ENCODE measurements at places on chromosomes 11 and 22.
A peak's percentile ranks its signal among the peaks of the same experiment; 100 is the strongest.

GRCh38 chr11:123450623-123451022 lies 20.6 kb downstream of the GRAMD1B start:
- DNase-seq = no peak

- no peak for DNase-seq
Observed at GRCh38 chr11:92803391-92803790, 166.1 kb upstream of the MTNR1B start.

DNA sequence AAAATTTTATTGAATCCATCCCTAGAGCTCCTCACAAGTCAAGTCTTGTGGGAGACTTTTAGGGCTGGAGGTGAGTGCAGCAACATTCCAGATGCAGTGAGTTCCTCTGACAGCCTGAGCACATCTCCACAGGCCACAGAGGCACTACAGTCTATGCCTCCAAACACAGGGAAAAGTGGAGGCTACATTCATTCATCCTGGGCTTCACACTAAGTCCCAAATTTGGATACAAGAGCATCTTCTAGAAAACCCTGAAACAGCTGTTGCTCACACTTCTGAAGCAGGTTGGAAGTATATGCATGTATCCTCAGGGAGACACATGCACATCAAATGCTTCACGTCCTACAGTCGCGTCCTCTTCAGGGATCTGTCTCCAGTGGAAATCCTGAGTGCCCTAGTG lies 1.2 kb downstream of the CD3D start:
- no peak for DNase-seq

- no peak for DNase-seq
Observed at GRCh38 chr11:79940165-79940564, 499.3 kb upstream of the TENM4 start.

DNA sequence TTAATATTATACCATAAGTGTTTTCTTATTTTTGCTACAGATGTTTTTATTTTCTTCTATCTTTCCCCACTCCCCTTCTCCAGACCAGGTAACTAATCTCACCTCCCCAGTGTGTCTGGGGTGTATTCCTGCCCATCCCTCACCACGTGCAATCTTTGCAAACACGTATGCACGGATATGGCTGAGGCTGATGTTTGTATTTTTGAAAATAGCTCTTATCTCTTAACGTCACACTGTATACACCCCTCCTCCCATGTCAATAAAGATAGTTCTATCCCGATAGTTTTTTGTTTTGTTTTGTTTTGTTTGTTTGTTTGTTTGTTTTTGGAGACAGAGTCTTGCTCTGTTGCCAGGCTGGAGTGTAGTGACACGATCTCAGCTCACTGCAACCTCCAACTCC lies 127.5 kb downstream of the FBXO7 start:
- DNase-seq = no peak

- DNase-seq = no peak
Observed at GRCh38 chr11:68463714-68464113, 3.2 kb downstream of the PPP6R3 start.

GRCh38 chr22:30948930-30949342 lies 19.6 kb downstream of the MORC2 start:
- no peak for DNase-seq

GRCh38 chr22:35128637-35129036 lies 62.7 kb downstream of the ISX start:
- peak; percentile 66 for DNase-seq

DNA sequence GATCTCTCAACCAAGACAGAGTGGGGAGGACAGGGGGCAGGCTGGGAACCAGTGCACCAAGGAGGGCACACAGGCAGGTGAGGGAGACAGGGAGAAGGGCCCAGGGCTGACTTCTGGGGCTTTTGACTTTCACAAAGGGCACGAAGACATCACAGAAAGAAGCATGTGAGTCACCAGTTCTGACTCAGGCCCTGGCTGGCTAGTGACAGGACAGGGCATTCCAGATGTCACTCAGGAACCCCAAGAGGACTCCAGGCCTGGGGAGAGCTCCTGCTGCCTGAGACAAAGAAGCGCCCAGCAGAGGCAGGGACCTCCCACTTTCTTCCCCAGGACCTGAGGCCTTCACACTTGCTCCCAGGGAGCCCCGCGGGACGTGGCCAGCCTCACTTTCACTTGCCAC lies 497.2 kb downstream of the BUD13 start:
- DNase-seq = no peak

DNA sequence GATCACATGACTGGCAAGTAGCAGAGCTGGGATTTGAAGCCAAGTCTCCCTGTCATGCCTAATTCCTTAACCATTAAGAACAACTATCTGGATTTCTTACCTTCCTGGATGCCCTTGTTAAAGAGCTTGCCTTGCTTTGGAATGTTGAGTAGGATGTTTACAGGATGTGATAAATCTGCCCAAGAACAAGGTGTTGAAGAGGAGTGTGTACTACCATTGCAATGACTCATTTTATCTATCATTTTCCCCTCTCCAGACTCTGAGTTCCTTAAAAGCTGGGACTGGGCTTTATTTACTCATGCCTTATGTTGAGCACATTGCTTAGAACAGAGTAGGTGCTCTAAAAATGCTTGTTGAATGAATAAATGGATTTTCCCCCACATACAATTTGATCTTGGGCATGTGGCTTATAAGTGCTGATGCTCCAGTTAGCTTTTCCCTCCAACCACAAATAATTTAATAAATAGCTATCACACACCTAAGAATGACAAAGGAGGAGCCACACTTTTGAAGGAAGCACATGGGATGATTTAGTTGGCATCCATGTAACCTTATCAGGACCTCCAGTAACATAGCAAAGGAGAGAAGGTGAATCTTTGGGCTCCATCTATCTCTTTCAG lies 268.6 kb upstream of the SESN3 start:
- DNase-seq = no peak

DNA sequence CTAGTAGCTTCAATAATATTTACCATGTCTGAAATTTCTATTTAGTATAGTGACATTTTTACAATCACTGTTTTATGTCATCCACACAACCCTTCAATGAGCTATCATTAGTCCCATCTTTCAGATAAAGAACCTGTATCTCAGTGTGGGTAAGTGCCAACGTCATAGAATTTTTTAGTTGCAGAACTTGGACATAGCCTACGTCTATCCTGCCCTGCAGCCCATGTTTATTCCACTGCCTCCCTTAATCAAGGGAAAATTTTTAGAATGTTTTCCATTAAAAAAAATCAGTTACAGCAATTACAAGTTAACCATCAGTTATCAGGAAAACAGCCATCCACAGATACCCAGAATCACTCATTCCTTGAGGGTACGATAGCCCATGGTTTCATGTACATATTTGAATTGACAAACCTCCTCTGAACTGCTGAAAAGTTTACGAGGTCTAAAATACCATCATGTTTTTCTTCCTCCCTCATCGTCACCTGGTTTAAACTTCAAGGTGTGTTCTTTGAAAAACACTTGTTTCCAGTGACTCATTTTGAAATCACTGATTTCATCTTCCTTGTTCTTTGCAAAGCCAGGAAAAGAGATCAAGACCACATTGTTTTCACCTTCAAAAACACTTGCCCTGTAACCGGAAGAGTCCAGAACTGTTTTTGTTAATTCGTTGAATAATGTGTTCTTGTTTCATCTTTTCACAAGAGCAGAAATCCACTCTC lies 100.9 kb downstream of the FAM76B start:
- DNase-seq = peak; percentile 86

- DNase-seq = no peak
Observed at GRCh38 chr11:94920311-94920710, 53.0 kb downstream of the CWC15 start.

All from activated CD4-positive, alpha-beta T cell treated with anti-CD3 and anti-CD28 coated beads, Interleukin-10, Interleukin-2, amounts not matched to agents 100 ng/mL and 50 ng/mL, durations not matched to agents 16 hours and 8 hours (primary cell).